ENCODE measurements at places on chromosomes 1 and 21. TPM values are rescaled to one million over a fixed set of nuclear protein-coding genes. Genes with fewer than 3 reads are reported as not detected.

Gene ESRRG
- not detected for total RNA-seq

DNA sequence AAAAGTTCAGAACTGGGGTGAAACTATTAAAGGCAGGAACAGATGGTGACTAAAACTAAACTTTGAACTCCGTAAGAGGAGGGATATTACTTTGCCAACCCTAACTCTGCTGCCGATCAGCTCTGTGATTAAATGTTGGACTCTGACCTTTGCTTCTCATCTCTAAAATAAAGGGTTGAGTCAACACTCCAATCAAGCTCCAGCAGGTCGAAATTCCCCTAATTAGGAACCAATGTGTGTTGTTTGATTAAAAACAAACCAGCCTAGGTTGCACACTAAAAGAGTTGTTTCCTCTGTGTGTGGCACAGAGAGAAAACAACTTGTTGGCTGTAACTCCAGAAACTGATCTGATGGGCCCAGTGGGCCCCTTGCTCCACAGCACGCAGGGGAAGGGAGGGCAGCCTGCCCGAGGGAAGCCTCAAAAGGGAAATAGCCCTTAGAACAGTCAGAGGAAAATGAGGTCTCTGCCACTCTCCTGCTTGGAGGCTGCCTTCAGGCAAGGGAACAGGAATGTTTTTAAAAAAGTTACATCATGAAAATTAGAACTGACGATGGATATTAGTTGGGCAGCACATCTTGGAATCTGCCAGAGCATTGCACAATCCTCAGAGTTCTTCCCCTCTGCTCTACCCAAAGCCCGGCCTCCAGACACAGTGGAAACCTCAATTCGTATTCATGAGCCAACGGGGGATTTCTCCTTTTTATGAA lies 69.3 kb downstream of the KCTD3 start:
- no peak for DNase-seq

- no peak for DNase-seq
Observed at GRCh38 chr1:42081475-42081874, 71.7 kb upstream of the GUCA2B start.

DNA sequence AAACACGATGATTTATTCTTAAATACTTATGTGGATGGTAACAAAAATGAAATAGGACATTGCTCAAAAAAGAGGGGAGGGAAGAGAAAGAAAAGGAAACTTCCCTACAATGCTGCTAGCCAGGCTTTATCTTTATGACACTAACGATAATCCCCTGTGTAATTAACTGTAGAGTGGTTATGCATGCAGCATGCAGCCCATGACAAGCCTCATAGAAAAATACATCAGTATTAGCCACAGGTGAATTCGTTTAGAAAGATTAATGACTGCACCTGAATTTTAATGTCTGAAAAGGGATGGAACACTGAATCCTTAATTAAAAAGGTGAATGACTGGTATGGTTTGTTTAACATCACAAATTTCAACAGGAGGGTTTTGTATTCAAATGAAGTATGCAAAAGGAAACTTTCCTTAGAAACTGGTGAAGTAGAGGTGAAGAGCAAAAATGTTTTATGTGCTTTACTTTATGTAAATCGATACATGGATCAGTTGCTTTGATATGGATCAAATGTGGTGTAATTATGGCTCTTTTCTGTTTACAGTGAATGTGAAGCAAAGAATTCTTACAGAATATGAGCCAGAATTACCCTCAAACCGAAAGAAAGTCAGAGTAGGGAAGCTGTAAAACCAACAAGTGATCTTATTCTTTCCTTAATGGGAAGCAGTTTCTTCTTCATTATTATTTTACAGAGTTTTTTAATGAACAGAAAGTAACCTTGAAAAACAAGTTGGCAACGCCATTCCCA lies 569.6 kb upstream of the ADGRL2 start:
- DNase-seq = no peak

DNA sequence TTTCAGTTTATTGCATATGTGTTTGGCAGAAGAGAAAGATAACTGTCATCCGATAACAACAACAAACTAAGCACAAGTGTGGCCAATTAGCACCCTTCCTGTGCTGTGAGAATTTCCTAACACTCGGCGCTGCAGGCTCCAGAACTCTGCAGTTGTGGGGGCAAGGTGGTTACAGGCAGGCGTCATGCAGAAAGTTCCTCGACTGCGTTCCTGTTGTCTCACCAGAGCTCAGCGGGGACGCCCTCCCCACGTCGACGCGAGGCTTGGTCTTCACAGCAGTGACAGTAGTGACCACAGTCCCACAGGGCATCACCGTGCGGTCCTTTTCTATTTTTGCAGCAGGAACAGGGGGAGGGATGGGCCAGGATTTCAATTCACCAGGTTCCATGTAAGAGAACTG lies 27.6 kb upstream of the PRDM15 start:
- DNase-seq = no peak

DNA sequence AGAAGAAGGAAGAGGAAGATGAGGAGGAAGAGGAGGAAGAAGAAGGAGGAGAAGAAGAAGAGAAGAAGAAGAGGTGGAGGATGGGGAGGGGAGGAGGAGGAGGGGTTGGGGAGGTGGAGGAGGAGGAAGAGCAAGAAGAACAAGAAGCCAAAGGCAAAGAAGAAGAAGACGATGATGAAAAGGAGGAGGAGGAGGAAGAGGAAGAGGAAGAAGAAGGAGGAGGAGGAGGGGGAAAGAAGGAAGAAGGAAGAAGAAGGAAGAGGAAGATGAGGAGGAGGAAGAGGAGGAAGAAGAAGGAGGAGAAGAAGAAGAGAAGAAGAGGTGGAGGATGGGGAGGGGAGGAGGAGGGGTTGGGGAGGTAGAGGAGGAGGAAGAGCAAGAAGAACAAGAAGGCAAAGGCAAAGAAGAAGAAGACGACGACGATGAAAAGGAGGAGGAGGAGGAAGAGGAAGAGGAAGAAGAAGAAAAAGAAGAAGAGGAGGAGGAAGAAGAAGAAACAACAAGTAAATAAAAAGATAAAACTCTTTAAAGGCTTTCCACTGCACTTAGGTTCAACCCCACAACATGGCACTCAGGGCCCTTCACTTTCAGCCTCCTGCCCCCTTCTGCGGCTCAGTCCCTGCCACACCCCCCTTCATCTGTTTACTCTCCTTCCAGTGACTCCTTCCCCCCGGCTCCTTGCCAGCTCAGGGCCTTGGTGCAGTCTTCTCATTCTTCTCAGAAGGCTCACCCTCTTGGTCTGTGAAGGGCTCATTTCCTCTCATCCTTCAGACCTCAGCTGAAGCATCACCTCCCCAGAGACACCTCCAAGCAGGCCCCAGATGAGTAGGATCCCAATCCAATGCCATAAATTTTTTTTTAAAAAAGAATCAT lies 114.0 kb downstream of the KCNN3 start:
- no peak for DNase-seq

DNA sequence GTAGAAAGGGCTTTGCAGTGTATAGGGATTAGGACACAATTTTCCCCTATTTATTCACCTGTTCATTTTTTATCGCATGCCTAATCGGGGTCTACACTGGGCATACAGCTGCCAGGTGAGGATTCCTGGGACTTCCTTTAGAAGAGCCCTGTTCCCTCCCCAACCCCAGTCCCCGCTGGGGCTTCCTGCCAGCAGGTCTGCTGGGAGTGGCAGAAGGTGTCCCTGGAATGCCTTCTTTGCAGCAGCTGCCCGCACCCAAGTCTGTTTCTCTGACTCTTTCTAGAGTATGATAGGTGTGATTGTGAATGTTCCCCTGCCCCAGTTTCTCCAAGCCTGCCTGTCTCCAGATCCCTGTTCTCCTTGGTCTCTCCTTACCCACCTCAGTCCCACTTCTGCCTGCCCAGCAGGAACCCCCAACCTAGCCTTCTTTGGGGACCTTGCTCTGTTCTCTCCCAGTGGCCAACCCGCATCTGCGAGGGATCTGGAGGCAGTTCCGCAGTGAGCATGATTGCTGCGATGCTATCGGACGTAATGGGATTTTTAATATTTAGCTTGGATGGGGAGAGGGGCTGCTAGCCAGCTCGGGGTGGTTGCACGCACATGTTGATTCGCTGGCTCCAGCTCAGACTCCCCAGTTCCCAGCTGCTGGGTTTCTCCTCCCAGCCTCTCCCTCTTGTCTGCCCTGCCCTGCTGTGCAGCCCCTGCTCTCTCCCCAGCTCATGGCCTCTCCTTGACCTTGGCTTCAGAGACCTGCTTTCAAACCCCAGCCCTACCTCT lies 79.8 kb downstream of the EPHB2 start:
- DNase-seq = no peak

DNA sequence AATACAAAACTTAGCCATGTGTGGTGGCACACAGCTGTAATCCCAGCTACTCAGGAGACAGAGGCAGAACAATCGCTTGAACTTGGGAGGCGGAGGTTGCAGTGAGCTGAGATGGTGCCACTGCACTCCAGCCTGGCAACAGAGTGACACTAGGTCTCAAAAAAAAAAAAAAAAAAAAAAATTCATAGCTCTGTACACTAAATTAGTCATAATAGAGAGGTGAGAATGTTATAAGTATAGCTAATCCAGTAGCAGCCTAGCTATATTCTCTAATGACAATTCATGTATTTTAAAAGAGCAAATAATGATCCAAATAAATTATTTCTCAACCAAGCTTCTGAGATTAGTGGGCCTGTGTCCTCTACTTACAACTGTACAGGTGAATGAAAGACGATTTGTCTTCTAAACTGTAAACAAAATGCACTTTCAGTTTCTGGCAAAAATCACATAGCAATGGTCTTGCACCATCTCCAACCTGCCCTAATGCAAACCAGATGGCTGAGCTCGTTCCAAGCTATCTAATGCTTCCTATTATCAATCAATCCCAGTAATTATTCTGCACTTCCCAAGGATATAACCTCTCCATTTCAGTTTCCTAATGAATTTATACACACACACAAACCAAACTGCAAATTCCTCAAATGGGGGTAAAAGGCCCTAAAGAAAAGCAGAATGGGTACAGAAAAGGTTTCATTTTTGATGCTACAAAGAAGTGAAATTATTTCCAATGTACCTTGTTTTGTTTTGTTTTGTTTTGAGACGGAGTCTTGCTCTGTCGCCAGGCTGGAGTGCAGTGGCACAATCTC lies 56.5 kb downstream of the GATAD2B start:
- no peak for DNase-seq

Gene RAP1A
- total RNA-seq = 27.5 TPM

DNA sequence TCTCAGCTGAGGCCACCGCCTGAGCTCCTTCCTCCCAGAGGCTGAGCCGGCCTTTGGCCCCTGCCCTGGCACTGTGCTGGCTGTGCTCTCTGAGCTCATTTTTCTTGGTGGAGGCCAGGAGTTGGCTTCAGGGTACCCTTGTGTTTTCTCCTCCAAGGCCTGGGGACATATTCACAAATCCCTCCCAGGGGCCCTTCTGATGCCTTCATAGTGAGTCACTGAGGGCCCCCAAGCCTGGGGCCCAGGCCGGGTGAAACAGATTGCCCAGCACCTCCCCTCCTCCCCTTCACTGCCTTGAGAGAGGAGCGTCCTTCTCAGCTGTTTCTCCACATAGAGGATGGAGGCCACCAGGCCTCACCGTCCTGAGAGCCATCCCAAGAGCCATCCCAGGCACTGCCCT lies 105.8 kb downstream of the SIK1 start:
- no peak for DNase-seq

GRCh38 chr1:111895469-111895868 lies 94.0 kb downstream of the KCND3 start:
- no peak for DNase-seq

- no peak for DNase-seq
Observed at GRCh38 chr1:170273291-170274130, 127.8 kb downstream of the NTMT2 start.

DNA sequence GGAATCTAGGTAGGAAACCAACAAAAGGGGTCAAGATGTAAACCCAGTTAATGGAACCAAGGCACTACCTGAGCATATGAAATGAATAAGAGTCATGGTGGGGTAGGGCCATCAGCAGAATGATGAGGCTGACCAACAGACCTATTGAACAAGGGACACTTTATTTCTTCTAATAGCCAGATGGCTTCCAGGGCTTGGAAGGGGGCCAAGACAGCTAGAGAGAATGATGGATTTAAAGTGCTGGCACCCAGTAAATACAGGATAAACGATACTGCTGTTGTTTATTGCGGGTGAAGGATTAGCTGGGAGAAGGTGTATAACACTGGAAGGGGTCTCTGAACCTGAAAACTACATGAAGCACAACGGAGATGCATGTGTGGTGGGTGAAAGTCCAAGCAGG lies 15.6 kb downstream of the DDAH1 start:
- DNase-seq = no peak

GRCh38 chr1:156767879-156768604 lies 707 bp downstream of the PRCC start:
- no peak for DNase-seq

GRCh38 chr1:217078078-217078690 lies 355.0 kb upstream of the ESRRG start:
- DNase-seq = no peak

- DNase-seq = peak; percentile 57
Observed at GRCh38 chr1:221759436-221759835, 17.5 kb upstream of the DUSP10 start.

Gene CEPT1
- 30.5 TPM for total RNA-seq

GRCh38 chr21:44932408-44933181 lies 7.2 kb upstream of the SLX9 start:
- no peak for DNase-seq

DNA sequence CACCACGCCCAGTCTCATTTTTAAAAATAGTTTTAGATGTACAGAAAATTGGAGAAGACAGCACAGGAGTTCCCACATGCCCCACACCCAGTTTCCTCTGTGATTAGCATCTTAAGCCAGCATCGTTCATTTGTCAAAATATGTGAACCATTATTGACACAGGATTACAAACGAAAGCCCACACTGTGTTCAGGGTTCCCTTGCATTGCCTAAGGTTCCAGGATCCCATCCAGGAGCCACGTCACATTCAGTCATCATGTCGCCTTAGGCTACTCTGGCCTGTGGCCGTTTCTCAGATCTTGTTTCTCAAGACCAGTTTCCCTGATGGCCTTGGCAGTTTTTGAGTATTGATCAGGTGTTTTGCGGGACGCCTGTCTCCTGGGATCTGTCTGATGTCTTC lies 34.7 kb upstream of the TNFRSF1B start:
- DNase-seq = no peak

Gene FNDC10
- 0.14 TPM for total RNA-seq

Gene CYP2J2
- 0.42 TPM for total RNA-seq

DNA sequence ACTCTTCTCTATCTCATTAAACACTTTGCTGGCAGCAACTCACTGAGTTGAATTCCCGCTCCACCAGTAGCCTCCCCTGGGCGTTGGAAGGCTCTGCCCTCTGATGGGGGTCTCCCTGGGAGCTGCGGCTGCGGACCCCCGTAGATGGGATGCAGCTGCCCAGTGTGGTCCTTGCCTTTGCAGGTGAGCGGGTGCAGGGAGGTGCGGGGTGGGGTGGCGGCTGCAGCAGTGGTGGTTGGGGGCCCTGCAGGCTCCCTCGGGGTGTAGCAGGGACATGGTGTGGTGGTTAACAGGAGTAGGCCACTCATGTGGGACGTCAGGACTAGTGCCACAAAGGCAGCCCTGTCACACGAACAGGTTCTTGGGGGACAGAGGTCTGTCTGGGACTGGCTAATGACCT lies 42.0 kb downstream of the GALNT2 start:
- DNase-seq = no peak

Gene CHI3L2
- total RNA-seq = not detected

DNA sequence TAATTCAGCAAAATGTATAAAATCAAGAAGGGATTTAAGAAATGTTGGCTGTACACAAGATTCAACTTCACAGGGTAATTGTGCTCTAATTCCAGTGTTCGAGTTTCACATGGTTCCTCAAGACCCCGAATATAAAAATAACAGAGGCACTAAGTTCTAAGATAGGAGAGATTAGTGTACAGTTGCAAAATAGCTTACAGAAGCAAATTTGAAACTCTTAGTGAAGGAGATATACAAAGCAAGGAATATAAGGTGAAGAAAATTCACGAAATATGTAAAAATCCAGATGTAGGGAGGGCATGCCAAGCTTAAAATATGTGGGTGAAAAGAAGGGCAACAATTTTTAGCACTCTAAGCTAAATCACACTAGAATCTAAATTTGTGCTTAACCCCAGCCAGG lies 29.4 kb downstream of the TOR1AIP2 start:
- DNase-seq = no peak

Data from pulmonary artery endothelial cell (primary cell).